RCC 7860 (cell line): ENCODE measurements at places on chromosomes 1 and 21.

GRCh38 chr1:76901158-76901767 is 34.0 kb downstream of the ST6GALNAC5 start:
- peak; percentile 51 for DNase-seq

DNA sequence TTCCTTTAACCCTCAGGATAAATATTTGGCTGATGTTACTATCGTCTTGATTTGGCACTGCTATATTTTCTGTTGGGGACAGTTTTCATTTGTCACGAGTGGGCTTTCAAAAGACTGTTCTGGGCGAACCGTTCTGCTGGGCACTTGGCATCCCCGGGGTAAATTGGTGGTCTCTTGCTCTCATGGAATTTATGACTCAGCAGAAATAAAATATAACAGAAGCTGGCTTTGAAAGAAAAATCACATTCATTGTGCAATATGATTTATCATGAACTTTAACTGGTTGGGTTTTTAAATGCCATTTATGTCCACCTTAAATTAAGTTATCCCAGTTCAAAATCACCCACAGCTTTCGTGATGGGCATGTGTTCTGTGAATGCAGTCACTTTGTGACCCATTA is 147.3 kb downstream of the KAZN start:
- no peak for DNase-seq

GRCh38 chr1:83960669-83961277 is 38.2 kb downstream of the TTLL7 start:
- no peak for DNase-seq

- DNase-seq: peak; percentile 17
These were observed 28.1 kb downstream of the TMEM50B start for GRCh38 chr21:33451634-33452071.

GRCh38 chr1:240342251-240342625 is 250.6 kb downstream of the FMN2 start:
- no peak for DNase-seq
